ENCODE measurements at places on chromosomes 6 and 20.
A peak's percentile ranks its signal among the peaks of the same experiment; 100 is the strongest.

DNA sequence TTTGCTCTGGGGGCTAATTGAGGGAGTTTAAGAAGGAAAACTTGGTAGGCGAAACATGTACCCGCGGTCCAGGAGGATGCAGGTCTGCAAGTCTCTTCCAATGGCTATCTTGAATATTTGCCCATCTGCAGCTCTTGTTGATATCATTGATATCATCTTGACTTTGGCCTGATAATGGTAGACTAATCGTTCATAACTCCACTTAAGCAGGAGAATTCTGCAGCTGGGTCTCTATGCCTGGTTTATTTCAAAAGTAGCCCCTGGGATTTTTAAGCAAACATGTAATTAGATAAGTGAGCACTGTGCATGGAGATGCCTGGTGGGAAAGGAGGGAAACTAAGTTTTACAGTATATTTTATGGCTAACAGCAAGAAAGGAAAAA, 52.7 kb downstream of the ADGB start:
- DNase-seq, result no peak

GRCh38 chr6:137767911-137768690, 99.0 kb upstream of the TNFAIP3 start:
- DNase-seq, result no peak

DNA sequence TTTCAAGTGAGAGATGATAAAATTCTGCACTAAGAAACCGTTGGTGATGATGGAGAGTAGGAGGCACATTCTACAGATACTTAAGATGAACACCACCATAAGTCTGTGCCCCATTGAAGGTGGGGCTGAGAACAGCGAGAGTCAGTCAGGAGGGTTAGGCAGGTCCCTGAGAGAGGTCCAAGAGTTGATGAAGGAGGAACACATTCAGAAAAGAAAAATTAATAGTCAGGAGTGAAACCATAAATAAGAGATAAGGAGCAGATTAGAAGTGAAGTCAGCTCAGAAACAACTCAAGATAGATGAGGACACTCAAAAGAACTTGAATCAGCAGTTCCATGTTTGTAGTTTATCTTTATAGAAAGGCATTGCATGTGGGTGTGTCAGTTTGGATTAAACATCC, 727.2 kb upstream of the MARCKS start:
- DNase-seq, result no peak

GRCh38 chr6:41352907-41353306, 17.5 kb downstream of the NCR2 start:
- no peak for DNase-seq

DNA sequence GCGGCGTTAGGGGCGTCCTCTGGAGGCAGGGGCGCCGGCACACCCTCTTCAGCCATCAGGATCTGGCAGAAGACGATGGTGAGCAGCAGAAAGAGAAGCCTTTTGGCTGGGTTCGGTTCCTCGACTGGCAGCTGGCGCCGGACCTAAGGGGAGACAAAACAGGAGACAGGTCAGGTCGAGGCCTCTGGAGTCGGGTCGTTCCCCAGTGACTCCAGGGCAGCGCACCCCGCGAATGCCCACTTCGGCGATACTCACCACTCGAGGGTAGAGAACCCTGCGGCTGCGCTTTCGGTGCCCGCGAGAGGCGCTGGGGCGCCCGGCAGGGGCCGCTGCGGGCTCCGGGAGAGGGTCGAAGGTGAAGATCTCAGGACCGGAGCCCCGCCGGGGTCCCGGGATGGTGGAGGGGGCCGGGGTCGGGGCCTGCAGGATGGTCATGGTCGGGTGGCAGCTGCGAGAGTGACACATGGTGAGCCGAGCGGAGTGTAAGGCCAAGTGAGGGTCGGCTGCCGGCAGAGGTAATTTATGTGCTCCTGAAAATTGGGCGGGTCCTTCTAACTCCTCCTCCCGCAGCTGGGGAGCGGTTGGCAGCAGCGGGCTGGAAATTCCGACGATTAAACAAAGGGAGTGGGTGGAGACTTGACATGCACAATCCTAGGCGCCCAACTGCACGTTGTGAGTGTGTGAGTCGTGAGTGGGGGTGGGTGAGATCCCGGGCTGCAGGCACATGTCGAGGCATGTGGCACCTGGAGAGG, at the start of gene IER3:
Gene IER3, minus strand, starts transcription at position 494 of the 752 bp plus-strand sequence. Its CDS starts 29 bp downstream, at position 465.
- peak; percentile 84 for DNase-seq

- DNase-seq, result no peak
Measured at GRCh38 chr6:156336733-156337132, 440.4 kb upstream of the ARID1B start.

DNA sequence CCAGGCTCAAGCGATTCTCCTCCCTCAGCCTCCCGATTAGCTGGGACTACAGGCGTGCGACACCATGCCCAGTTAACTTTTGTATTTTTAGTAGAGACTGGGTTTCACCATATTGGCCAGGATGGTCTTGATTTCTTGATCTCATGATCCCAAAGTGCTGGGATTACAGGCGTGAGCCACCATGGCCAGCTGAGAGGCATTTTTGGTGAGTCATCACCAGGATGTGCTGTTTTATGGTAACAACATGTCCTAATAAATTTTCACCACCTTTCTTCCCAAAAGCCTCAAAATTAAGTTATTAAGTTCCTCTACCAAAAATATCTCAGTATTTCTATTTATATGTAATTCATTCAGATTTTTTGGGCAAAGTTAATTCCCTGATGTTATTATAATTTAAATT, 53.5 kb downstream of the COL21A1 start:
- DNase-seq, result no peak

GRCh38 chr6:134060491-134061106, 8.2 kb upstream of the SLC2A12 start:
- peak; percentile 85 for DNase-seq

GRCh38 chr6:33862536-33862935, 58.7 kb upstream of the MLN start:
- DNase-seq, result no peak

DNA sequence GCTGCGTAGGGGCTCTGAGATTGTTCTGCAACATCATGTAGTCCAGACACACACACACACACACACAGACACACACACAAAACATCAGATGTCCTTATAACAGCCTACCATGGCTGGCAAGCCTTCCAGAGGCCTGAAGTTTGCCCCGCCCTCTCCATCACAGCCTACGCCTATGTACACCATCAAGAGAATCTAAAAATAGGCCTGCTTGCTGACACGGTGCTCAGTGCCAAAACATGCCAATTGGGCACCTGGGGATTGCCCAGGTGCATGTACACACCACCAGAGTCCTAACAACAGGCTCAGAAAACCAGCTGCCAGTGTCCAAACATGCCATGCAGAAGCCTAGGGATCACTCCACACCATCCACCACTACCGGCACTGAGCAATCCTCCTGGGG, 391.7 kb upstream of the SPTLC3 start:
- no peak for DNase-seq

DNA sequence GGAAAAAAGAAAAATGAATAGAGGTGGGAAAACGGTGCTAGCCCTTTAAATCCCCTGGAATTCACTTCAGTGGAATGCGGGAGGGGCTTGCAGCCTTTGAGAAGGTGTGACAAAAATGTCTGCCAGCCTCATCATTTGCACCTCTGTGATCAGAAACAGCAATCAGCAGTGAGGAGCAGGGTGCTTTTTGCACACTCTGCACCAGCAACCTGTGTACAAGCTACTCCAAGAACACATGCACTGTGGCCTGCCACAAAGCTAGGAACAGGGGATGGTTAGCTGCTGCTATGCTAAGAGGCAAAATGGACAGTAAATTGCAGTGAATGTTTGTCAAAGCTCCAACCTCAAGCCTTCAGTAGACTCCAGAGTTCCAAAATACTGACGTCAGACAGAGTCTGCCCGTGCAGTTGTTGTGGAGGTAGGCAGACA, 29.7 kb downstream of the GINS1 start:
- DNase-seq, result no peak

- peak; percentile 93 for DNase-seq
Measured at GRCh38 chr6:57172136-57173055, at the start of gene BAG2. TSS of gene BAG2 (plus strand) at chr6:57172326. CDS start at chr6:57172698, 372 bp downstream.

DNA sequence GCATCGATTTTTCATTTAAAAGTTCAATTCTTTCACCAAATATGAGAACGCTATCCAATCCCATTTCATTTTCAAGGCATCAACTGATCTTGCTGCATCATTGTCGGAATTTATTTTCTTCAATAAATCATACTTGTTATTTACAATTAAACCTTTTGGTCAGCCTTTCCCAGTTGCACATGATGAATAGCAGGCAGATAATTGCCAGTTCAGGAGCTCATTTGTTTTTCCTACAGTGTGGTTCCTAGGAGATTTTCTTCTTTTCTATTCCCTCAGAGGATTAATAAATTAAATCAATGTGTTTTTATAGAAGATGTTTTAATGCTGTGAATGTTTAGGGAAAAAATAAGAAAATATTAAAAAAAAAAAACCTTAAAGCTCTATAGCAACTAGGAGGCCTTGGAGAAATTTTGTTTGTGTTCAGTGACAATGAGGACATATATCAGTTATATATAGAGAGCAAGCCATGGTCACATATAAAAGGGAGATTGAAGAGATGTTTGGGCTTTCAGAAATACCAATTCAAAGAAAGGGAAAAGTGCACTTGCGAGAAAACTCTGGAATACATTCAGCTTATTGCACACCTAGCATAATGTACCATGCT, 30.4 kb downstream of the LGSN start:
- no peak for DNase-seq

GRCh38 chr20:57705127-57705899, 4.5 kb downstream of the PMEPA1 start:
- DNase-seq, result no peak

GRCh38 chr6:6648692-6649343, 60.3 kb downstream of the LY86 start:
- DNase-seq, result no peak

DNA sequence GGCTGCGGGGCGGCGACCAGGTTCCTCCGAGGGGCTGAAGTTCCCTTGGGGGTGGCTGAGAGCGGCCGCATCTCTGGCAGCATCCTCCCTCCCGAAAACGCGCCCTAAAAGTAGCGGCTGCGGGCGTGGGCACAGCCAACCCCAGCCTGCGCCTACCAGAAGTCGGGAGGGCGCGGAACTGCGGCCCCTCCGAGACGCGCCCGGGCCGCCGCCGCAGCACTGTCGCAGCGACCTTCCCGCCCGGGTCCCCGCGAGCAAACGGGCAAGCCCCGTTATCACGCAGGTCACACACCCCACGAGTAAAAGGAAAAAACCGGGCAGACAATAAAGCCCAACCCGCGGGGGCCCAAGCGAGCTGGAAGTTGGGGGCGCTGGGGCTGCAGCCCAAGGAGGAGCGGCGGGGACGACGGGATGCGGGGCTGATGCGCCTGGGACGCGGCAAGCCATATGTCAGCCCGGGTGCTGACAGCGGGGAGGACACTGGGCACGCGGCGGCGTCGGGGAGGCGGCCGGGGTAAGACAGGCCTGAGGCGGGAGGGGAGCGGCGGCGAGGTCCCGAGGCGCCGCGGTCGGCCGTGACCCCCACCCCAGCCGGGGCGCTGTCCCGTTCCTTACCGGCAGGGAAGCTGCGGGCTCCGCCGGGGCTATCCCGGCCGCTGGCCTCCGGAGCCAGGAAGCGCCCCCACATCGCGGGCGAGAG, 659 bp downstream of the CEP85L start:
- DNase-seq, result peak; percentile 72

GRCh38 chr6:68760485-68760884, 125.4 kb downstream of the ADGRB3 start:
- DNase-seq, result no peak

- no peak for DNase-seq
Measured at GRCh38 chr20:47591231-47591630, 89.5 kb downstream of the NCOA3 start.

- no peak for DNase-seq
Measured at GRCh38 chr6:43709654-43710303, 22.2 kb upstream of the MRPS18A start.

DNA sequence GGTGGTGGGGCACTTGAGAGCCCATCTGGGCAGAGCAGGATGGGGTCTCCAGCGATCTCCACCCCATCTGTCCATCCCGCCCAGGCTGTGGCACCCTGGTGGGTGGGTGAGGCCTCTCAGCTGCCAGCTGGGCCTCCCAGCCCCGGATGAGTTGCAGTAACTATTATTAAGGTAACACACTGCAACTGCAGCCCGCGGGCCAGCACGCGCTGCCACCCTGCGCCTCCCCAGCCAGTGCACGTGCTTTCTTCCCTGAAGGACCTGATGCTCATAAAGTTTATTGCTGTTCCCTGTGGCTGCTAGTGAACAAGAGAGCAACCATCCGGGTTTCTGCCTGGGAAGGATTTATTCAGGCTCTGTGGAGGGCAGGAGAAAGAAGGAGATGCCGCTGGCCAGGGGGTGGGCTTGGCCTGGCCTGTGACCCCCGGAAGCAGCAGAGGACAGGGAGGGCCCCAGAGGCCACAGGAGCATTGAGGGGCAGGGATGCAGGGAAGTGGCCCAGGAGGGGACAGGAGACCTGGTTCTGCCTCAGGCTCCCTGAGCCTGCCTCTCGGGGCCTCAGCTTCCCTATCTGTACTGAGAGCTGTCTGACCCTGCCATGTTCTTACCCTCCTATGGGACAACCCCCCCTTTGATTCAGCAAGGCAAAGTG, 1.7 kb downstream of the IP6K3 start:
- DNase-seq, result no peak

DNA sequence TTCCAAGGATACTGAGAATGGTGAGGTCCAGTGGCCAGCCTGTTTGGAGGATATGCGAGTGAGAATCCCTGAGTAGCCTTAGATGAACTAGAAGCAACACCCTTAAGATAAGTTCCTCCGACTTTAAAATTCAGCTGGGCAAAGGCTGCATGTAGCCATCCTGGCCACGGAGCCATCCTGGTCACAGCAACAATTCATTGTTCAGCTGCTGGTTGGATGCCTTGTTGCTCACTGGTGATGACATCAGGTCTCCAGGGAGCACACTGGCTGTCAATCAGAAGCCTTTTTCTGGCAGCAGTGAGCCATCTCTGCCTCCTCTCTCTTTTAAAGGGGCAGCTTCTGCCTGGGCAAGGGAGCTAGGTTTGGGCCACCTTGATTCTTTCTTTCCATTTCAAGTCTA, 22.4 kb upstream of the RIMS4 start:
- DNase-seq, result peak; percentile 24

- DNase-seq, result no peak
Measured at GRCh38 chr20:37729452-37729851, 35.6 kb downstream of the CTNNBL1 start.

DNA sequence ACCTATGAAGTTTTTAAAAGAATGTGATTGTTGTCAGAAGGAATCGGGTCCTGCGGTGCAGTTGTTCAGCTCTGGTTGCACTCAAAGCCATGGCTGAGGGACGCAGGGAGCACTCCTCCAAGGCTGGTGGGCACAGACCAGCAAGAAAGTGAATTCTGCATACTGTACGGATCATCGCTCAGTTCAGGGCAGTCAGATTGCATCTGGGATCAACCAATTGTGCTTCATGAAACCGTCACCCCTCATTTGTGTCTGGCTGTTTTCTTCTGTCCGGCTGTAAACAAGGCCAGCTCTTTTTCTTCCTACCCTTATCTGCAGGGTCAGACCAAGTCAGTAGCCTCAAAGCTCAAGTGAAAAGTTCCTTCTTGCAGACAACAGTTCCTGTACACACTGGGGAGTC, 478.3 kb downstream of the TFAP2A start:
- DNase-seq, result no peak

GRCh38 chr20:23585808-23586734, 17.8 kb upstream of the CST9L start:
- DNase-seq, result peak; percentile 2
